Non-pigmented ciliary epithelial cell (primary cell): ENCODE measurements at places on chromosomes 5 and 9.

GRCh38 chr5:98836175-98836574, 62.7 kb downstream of the RGMB start:
- DNase-seq = no peak

DNA sequence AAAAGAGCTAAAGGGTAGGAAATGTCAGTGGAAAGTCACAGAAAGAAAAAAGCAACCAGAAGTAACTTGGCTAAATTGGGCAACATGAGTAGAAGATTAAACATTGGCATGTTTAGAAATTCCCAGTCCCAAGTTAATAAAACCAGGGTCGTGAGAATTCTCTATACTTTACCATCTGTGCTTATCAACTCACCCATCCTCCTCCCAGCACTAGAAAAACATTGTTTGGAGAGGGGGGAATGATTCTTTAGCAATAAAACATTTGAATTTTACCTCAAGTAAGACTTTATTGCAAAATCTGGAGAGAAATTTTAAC, 79.6 kb downstream of the PRKACG start:
- no peak for DNase-seq

DNA sequence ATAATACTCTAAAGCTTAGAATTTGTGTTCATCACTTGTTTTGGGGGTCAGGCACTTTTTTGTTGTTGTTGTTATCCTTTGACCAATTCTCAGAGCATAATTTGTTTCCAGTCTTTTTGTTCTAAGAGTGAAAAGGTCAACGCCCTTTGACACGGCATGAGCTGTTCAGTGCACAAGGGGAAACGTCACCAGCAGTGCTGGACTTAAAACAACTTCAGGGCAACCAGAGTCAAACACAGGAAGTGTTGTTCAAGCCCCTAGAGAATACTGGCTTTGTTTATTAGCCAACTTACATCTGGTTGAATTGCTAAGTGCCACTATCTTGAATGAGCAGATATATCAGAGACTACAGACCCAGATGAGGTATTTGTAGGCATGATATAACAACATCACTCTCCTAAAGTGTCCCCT, 368.9 kb downstream of the TMEM161B start:
- DNase-seq = no peak

GRCh38 chr5:33973271-33973670, 11.2 kb downstream of the SLC45A2 start:
- DNase-seq = no peak

DNA sequence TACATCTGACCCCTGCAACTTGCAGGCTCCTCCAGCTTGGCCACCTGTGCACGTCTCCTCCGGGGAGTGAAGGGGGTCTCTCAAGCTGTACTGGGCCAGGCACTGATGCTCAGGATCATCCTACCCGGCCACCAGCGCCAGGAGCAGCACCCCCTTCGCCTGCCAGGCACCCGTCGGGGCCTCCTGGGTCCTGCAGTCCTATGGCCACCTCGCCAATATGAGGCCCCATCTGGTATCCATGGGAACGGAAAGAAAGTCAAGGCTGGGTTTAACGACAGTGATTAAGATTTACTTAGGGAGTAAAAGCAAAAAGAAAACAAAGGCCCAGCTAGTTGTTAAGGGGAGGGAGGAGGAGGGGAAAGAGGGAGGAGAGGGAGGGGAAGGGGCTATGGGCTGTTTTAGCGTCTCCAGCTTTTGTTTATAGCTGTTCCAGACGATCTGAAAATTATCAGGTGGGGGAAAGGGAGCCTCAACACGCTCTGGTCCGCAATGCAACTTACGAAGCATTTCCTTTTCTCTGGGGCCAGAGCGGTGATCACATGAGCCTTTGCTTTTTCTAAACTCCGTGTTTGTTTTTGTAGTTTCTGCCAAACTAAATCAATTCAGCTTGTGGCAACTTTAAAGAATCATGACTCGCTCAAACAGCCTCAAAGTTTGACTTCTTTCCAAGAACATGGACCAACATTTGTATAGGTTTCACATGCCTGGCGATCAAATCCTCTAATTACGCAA, 132.4 kb downstream of the ROR2 start:
- DNase-seq = peak; percentile 22

GRCh38 chr9:69153707-69154521, 20.2 kb upstream of the TJP2 start:
- DNase-seq = no peak

GRCh38 chr5:59768152-59769040, 125.1 kb downstream of the PDE4D start:
- no peak for DNase-seq

DNA sequence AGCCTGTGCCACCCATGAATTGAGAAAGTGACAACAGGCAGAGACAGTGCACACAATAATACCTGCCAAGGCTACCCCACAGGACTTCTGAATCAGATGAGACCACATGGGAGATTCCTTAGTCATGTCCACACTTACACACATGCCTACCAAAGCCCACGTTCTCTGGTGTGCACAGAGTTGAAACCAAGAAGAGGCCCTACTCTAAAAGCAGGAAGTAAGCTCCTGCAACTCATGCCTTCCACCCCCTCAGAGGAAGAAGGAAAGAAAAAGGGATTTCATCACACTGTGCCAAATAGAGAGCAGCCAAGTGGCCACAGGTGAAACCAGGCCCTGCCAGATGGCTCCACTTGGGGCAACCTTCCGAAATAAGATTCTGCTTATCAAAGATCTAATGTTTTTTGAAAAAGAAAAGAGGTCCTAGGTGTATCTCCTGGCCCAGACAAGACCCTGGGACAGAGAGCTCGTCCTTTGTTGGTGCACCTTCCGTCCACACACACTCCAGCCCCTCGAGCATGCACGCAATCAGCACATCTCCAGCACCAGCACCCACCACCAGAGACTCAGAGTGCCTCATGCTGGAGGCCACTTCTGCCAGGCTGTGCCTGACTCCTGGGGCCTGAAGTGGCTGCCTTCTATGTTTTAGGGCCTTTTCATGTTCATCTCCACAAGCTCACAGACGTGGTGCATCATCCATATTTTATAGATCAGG, 114.6 kb upstream of the SPOCK1 start:
- DNase-seq = no peak
